ENCODE measurements at places on chromosomes 12 and 14. TPM values are rescaled to one million over a fixed set of nuclear protein-coding genes. Genes with fewer than 3 reads are reported as not detected.
A peak's percentile ranks its signal among the peaks of the same experiment; 100 is the strongest.

DNA sequence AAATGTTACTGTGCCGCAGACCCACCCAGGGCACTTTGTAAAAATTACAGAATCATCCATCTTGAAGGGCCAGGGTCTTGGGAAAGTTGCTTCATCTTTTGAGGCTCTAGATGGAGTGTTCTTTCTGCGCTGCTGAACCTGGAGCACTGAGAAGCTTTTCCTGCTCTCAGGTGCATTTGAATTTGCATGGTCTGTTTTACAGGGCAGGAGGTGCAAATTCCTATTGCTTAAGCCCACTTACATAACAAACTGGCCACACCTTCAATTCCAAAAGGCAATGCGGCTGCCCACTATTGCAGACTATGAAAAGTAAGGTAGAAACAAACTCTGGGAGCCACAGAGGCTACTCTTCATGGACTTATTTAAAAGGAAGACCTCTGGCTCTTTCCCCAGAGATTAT is 254.8 kb downstream of the CACNA1C start:
- DNase-seq: no peak

SDR9C7 gene
- not detected for total RNA-seq

DNA sequence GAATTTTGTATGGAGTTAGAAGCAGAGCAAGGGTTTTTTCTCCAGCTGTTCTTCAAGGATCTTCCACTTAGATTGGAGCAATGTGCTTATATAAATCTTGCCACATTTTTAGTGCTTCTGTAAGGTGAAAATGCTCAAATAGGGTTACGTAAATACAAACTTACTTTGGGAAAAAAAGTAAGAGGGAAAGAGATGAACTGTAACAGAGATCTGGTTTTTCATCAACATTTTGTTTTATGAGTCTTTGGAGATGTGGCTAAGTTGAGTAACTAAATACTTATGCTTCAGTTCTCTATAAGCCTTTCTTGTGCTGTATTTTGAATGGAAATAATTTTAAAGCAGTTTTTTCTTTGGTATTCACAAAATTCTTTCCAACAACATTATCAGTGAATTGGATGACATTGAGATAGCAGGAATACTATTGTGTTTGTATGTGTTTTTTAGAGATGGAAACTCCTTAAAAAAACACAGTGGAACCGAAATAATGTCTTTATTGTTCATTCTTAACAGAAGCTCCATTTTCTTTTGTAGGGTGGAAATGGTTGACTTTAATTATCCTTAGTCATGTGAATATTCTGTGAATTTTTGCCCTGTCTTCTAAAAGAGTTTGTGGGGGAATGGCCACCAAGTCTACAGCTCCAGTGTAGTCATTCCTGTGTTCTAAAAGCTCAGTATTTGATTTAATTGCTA is 45.7 kb downstream of the NPAS3 start:
- no peak for DNase-seq

DNA sequence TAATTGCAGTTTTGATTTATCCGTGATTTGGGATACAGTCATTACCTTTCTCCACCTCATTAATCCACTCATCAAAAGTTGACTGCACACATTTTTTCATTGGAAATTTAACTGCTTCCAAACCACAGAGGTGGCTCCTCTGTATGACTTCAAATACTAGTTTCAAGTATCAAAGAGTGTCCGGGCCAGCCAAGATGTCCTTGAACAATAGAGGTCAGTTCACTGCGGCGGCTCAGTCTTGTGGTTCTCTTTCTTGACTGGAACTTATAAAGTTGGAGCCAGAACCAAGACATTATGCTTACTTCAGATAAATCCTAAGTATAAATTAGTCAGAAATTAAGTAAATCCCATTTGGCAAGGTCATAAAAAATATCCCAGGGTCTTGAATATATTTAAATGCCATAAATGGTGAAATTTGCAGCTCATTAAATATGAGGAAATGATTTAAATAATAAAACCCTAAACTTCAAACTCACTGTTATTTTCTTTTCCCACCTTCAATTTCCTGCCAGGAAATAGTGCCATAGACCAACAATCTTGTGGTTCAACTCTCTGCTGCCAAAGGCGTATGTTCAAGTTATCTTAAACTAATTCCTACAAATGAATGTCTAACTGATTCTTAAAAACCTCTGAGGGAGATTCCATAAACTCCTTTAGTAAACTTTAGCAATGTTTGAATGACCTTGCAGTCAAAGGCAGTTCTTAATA is 360.8 kb downstream of the AEBP2 start:
- peak; percentile 48 for DNase-seq

DNA sequence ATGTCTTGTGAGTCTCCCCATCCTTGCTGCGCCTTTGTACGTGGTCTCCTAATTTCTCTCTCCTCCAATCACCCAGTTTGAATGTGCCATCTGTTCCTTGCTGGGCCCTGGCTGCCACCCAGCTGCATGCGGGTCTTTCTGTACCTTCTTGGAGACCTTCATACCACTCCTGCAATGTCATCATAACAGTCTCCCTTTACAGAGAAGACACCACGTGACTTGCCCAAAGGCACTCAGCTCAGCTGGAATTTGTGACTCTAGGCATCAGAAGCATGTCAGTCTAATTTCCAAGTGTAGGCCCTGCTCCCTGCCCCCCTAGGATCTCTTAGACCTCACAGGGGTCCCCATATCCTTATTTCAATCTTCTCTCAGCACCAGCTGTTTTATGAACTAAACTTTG is 284.2 kb downstream of the TTC8 start:
- no peak for DNase-seq

DNA sequence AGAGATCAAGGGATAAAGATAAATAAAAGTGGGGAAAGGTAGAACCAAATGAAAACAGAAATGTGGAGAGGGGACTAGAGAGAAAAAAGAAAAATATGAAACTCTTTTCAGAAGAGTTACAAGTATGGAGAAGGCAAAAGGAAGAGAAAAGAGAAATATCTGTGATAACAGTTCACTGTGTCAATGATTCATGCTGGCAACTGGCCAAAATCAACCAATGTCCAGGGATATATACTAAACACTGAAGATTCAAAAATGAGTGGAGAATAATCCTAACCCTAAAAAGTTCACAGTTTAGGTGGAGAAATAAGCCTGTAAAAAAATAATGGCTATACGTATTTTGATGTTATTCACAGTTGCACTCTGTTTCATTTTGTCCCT is 372.3 kb upstream of the KITLG start:
- peak; percentile 66 for DNase-seq

MUCL1 gene
- not detected for total RNA-seq

DNA sequence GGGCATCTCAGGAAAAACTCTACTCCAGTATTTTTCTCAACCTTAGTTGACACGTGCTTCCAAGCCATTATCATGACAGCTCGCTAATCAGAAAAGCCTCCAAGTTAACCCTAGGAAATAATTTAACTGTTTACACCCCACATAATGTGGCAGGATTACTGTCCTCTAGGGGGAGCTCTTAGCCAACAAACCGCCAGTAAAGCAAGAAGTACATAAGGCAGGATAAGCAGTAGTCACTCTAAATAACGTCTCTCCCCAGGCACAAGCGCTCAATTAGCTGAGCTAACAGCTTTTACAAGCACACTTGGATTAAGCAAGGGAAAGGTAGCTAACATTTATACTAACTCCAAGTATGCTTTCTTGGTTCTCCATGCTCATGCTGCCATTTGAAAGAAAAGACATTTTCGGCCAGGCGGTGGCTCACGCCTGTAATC is 22.8 kb downstream of the APOBEC1 start:
- DNase-seq: no peak

TAS2R30 gene
- total RNA-seq: 0.73 TPM

DNA sequence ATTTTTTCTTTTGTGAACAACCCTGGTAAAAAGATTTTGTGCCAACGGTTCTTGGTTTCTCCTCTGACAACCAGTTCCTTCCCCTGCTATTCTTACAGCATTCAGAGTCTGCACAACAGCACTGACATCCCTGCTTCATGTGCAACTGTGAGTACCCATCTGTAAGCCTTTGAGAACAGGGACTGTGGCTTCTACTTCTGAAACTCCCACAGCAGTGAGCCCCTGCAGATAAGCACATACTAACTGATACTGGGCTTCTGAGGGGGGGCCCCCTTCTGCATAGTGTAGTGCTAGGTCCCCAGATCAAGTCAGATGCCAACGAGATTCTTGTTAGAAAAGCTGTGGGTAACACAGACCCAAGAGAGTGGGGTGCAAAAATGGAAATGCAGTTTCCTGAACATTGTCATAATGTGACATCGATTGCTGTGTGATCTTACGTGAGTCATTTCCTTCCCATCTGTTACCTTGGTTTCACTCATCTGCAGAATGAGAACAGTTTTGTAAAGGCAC is 11.1 kb upstream of the NINJ2 start:
- DNase-seq: no peak

Measured in glomerular endothelial cell (primary cell).